Germinal center (tissue), 1 donor: ENCODE measurements at places on chromosomes 5 and 9.

DNA sequence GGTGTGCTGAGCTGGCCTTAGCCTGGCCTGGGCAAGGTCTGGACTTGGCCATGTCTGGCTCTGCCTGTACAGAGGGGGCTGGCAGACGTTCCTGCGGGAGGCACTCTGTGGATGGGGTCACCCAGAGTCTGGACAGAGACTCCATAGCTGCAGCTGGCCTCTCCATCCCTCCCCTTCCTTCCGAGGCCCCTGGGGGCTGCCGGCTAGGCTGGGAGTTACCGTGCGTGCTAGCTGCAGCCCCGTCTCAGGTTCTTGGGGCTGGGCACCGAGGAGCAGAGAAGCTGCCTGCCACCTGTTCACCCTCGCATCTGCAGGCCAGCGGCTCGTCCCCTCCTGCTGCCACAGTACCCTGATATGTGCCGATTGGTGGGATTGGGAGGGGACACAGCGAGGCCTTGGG is 63.4 kb downstream of the RXRA start:
- no peak for DNase-seq

DNA sequence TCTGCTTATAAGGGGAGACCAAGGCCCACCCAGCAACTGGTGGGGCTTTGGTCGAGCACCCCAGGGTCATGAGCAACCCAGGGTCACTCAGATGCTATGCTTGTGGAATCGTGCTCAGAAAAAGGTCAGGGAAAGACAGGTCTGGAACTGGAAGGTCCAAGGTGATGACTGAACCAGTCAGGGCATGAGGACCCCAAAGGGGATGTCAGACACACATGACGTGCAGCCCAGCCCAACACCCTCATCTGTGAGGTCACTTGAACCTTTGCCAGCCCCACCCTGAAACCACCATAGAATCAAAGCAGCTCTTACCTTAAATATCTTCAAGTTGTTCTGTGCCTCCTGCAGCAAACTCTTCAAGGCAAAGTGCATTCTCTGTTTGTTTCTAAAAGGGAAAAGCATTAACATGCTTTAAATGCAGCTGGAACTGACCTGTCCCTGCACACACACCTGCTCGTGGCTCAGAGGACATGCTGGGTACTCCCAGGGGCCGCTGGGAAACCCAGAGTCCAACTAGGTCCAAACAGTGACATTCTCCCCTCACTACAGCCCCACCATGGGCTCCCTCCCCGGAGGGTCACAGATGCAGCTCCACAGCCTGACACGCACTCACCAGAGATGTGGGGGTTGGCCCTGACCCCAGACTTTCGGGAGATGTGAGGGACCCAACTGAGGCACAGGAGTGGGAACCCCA is 29.4 kb downstream of the IPPK start:
- no peak for DNase-seq

DNA sequence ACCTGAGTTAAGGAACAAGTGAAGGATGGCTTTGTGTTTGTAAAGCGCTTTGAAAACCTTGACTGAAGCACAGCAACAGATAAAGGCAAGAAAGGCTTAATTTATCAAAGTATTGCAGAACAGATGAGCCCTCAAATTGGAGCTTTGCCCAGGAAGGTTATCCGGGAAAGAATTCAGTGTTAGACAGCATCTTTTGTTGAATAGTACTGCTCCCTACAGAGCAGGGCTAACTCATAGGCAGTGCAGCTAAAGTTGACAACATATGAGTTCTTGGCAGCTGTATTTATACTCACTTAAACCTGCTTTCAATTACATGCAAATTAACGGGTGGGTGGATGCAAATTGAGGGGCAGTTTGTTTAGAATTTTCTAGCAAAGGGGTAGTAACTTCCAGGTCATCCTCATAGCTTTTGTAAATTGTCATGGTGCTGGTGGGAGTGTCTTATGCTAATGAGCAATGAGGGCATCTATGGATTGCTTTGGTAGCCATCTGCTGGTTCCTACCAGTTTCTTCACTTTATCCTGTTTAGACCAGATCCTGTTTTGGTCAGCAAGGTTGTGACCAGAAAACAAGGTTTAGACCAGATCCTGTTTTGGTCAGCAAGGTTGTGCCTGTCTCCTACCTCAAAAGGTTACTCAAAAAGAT is 105.8 kb downstream of the GDA start:
- no peak for DNase-seq

GRCh38 chr5:111584651-111585050 is 72.3 kb upstream of the STARD4 start:
- no peak for DNase-seq
